ENCODE measurements at places on chromosomes 6 and 20.

DNA sequence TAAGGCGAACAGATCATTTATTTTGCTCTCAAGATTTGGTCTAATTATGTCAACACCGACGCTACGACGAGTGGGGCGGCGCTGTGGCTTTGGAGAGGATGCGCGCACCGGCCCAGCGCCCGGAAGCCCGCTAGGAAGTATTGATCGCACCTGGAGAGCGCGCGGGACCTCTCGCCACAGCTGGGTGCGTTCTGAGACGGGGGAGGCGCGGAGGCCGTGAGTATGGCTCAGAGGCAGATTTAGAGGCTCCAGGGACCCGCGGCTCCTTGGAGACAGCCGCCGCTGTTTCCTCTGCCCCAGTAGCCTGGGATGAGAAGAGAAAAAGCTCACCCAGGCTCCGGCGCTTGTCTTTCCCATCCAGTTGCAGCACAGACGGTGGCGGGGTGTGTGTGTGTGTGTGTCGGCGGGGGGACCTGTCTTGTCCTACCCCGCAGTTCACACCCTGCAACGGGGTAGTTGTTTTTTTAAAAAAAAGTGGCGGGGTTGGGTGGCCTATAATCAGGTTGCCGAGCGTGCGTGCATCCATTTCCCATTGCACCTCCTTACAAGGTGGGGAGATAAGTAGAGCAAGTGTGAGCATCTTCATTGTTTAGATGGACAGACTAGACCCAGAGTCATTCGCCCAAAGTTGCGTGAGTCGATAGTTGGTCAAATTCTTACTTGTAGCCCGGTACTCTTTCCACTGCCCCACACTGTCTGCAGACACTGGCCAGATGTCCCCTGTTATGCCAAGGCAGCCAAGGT, 11.2 kb downstream of the TFAP2D start:
- DNase-seq, result no peak

- DNase-seq, result no peak
Observed at GRCh38 chr6:137357263-137357947, 136.8 kb downstream of the OLIG3 start.

- no peak for DNase-seq
Observed at GRCh38 chr6:44527181-44527580, 139.7 kb downstream of the CDC5L start.

DNA sequence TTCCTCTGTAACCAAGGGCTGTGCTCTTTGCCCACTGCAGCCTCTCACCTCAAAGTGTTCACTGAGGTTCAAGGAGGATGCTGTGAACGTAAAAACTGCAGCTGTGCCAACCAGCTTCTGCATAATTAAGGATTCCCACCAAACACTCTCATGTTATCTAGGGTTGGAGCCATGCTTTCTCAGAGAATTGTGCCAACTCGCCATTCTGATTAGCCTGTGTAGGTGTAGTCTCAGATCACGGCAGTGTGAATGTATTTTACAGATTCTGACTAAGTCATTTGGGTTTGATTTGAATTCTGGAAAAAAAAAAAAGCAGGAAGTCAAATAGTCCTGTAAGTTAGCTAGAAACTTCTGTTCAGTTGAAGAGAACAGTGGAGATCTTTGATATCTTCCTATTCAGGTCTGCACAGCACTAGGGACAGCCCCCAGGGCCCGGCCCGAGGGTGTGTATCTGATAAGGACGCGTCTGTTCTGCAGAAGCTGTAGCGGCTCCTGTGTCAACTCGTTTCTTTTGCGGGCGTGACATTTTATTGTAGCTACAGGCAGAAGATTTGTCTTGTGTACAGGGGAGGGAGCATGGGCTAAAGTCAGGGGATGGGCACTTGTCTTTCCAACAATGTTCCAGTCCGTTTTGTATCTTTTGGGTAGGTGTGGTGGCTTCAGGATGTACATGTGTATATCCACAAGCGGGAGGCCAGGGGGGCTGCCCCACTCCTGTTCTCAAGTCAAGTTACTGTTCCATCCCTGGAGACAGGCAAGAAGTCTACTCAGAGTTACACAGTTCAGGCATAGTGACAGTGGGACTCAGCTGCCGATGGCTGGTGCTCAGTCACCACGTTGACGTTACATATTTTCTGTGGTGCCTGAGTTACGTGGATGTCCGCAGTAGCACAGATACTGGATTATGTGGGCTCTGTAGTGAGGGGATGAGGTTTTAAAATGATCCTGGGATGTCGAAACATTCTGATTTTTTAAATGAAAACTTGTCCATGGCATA, 12.4 kb downstream of the IRF4 start:
- no peak for DNase-seq

- DNase-seq, result no peak
Observed at GRCh38 chr6:14478381-14479225, 361.0 kb downstream of the CD83 start.

DNA sequence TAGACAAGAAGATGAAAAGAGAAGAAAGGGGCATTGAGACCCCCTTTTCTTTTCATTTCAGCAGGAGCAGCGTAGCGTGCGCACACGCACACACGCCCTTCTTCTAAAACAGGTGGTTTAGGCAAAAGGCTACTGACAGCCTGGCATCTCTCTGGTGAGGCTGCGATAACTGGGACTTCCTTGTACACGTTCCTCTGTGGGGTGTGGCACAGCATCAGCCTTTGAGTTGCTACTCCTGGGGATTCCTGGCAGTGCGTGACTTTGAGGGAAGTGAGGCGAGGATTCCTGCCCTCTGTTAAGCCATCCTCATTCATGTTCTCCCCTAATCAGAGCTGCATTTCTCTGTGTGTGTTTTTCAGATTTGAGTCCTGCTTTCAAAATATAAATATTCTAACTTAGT, 94.7 kb downstream of the TMEM170B start:
- DNase-seq, result no peak

DNA sequence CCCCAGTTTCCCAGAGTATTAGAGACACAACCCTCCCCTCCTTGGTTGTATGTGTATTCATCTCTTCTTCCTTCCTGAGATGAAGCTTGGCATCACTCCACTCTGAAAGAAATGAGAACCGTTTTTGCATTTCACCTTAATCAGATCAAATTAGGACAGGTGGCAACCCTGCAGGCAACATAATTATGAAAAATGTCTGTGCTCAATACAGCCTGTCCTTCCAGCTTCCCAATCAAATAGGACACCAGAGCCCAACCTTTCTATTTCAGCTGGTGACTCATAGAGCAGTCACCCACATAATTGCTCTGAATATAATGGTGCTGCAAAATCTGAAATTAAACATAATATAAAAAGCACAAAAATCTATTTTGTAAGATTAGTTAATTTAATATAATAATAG, 310.2 kb upstream of the AGPAT4 start:
- DNase-seq, result no peak
